Stimulated activated CD4-positive, alpha-beta T cell treated with anti-CD3 and anti-CD28 coated beads, Interleukin-1b, Interleukin-23, amount 100 ng/mL, for 24 hours (primary cell): ENCODE measurements at places on chromosomes 3 and 15.

GRCh38 chr15:28884151-28884940, 1.4 kb upstream of the APBA2 start:
- DNase-seq: no peak

GRCh38 chr15:88397506-88397905, 69.7 kb downstream of the MRPL46 start:
- no peak for DNase-seq

GRCh38 chr3:158420654-158421396, 150.2 kb upstream of the MLF1 start:
- no peak for DNase-seq

- no peak for DNase-seq
Measured at GRCh38 chr3:73999501-73999900, 374.8 kb upstream of the PDZRN3 start.

DNA sequence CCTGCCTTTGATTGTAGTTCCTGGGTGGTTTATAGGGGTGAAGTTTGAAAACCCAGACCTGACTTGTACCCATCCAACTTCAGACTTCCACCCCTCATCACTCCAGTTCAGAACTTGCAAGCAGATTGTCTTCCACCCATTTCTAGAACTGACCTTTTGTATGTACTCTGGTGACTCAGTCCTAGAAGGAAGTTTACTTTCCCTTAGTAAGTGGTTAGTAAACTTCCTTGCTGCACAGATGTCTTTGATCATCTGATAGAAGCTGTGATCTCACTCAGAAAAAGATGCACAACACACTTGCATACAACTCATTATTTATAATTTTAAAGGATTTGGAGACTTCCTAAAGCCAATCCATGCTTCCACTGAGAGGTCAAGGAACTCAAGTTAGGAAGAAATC, 368.0 kb downstream of the MFSD1 start:
- DNase-seq: no peak

- no peak for DNase-seq
Measured at GRCh38 chr3:117035745-117036144, 326.2 kb downstream of the TUSC7 start.
